ENCODE measurements at places on chromosomes 12 and 14.

DNA sequence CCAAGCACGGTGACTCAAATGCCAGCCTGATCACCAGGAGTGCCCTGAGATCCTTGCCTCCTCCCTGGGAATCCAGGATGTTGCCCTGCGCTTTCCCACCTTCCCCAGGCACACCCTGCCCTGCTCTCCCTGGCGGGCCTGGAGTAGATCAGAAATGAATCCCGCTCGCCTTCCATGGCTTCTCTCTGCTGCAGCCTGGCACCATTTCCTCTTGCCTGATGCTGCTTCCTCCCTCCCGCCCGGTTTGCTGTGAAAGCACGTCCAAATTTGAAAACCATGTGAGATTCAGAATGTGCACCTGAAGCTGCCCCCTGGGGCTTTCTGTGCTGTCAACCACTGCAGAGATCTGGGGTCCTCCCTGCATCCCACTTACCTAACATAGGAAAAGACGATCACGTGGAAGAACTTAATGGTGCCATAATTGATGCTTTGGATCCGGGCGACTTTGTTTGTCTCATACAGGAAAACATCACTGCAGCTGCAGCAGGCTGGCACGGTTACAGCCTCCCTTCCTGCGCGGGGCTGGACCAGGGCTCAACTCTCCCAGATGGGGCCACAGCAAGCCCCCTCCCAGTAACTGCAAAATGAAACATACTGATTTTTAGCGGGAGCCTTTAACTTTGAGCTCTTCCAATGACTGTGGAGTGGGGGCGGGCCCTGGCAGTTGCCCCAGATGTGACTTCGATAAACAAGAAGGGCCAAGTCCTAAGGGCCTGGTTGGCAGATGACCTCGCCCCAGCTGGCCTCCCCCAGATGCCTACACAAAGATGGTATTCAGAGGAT is 24.9 kb upstream of the C12orf76 start:
- peak; percentile 78 for DNase-seq

DNA sequence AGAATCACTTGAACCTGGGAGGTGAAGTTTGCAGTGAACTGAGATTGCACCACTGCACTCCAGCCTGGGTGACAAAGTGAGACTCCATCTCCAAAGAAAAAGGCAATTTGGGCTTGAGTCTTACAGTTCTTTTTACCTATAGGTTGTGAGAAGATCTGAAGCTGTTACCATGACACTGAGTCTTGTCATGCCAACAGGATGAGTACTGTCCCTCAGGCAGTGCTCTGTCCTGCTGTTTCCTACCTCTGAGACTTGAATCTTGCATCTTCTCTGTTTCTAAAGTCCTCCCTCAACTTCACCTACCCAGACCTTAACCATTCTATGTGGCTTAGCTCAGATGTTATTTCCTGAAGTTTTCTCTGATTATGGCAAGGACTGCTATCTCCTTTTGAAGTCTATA is 400.8 kb upstream of the PRICKLE1 start:
- DNase-seq: no peak

DNA sequence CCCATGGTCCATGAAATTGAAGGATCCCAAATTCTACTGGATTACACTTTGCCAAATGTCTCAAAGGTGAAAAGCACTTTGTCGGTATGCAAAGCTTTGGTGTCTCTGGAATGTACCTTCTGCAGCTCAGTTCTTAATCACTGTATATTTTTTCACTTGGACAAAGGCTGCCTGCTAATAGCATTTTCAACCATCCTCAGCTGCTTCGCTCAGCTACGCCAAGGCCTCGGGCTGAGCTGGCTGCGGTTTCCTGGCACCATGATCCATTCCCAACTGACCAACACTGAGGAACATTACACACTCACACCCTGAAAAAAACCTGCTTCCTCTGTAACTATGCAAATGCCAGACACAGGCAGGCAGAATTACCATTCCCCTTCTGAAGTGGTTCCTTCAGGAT is 335.2 kb downstream of the DPF3 start:
- DNase-seq: no peak

DNA sequence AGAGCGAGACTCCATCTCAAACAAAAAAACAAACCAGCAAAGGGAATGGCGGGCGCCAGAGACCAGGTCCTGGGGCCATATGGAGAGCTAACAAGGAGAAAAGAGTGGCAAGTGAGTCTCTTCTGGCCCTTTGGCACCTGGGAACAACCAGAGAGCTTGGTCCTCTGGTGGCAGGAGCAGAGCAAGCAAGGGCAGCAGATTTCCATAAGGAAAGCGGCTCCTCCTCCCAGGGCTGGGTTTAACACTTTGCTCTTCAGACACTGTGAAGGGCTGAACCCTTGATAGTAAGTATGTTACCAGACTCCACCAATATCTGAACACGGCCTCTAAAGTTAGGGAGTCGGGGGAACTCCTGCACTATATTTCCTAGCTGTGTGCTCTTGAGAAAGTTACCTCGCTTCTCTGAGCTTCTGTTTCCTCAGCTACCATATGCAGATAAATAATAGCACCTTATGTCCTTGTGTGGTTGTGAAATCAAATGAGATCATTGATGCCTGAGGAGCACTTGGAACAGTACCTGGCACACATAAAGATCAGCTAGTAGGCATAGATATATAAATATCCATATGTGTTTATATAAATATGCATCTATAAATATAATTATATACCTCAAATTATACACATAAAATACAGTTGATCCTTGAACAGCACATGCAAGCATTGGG is 33.4 kb upstream of the PLEKHG6 start:
- DNase-seq: no peak

GRCh38 chr12:29110506-29111442 is 38.3 kb upstream of the FAR2 start:
- DNase-seq: no peak

- no peak for DNase-seq
Observed at GRCh38 chr14:29419736-29420135, 507.9 kb downstream of the PRKD1 start.

- no peak for DNase-seq
Observed at GRCh38 chr14:94646481-94646880, 34.3 kb downstream of the SERPINA3 start.

- no peak for DNase-seq
Observed at GRCh38 chr12:79162948-79163347, 298.4 kb downstream of the SYT1 start.

DNA sequence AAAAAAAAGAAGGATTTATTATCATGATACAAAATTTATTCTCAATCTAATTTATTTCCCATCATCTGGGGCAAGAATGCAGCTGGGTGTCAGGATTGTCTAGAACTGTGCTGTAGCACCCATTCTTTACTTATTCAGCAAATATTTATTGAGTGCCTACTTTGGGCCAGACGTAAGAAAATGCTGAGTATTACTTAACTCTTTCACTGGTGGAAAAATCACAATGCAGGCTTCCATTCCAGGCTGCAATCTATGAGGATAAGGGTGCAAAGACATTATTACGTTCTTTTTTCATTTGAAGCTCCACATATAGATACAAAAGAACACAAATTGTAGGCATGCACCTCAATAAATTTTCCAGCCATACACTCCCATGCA is 86.0 kb upstream of the CDKN3 start:
- no peak for DNase-seq

GRCh38 chr14:50812856-50813543 is 18.0 kb downstream of the NIN start:
- no peak for DNase-seq

GRCh38 chr14:96751505-96751904 is 45.7 kb upstream of the VRK1 start:
- DNase-seq: no peak

DNA sequence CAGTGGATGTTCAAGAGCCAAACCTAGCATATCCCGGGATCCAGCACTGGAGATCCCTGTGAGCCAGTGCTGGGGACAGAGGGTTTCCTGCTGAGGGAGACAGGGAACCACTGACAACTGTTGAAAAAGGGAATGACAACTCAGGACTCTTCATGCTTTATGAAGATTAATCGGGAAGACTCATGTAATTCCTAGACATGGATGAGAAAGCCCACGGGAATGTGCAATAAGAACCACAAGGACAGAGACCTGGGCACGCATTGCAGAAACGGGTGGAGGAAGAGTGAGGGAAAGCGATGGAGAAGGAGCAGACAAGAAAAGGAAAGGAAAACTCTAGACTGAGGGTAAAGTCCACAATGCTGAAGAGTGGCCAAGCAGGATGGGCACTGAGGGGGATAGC is 296.0 kb downstream of the PCNX1 start:
- no peak for DNase-seq

GRCh38 chr12:1059162-1059561 is 68.1 kb downstream of the ERC1 start:
- no peak for DNase-seq

- DNase-seq: no peak
Observed at GRCh38 chr12:128729628-128730121, 94.1 kb downstream of the SLC15A4 start.

- DNase-seq: no peak
Observed at GRCh38 chr14:53929871-53930715, 26.5 kb downstream of the BMP4 start.

- no peak for DNase-seq
Observed at GRCh38 chr12:4401117-4401516, 21.6 kb upstream of the FGF23 start.

DNA sequence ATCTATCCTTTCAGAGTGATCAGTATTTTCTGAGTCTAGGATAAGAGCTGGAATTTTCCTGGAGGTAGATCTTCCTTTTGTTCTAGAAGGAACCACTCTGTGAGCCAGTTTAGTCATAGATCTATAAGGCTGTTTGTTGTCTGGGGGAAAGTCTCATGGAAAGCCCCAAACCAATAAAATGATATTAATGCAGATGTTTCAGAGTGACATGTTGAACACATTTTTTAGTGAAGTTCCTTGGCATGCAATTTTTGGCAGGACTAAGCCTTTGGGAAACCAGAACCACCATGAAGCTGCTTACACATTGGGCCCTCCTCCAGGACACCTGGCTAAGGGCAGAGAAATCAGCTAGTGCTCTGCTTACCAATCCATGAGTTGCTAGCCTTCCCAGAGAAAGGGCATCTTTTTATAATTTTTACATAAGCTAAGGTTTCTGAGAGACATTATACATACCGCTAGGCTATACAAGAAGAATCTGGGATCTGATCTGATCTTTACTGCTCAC is 101.5 kb upstream of the PCED1B start:
- no peak for DNase-seq

DNA sequence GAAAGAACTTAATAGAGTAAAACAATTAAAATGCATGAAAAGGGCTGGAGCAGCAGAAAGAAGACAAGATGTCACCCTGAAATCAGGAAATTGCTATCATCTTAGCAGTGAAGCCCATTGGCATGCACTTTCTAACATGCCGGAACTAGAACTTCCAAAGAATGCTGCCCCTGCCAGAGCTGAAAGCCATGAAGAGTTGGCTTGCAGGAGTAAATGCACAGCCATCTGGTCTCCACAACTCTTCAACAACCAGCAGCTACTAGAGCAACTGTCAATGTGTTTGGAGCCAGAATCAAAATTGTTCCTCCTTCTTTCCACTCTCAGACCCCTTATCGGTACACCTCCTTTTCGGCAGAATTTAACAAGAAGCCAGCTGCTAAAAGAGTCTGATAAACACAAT is 414.1 kb downstream of the KCNH5 start:
- no peak for DNase-seq

- DNase-seq: no peak
Observed at GRCh38 chr12:119115296-119115905, 63.3 kb upstream of the HSPB8 start.

DNA sequence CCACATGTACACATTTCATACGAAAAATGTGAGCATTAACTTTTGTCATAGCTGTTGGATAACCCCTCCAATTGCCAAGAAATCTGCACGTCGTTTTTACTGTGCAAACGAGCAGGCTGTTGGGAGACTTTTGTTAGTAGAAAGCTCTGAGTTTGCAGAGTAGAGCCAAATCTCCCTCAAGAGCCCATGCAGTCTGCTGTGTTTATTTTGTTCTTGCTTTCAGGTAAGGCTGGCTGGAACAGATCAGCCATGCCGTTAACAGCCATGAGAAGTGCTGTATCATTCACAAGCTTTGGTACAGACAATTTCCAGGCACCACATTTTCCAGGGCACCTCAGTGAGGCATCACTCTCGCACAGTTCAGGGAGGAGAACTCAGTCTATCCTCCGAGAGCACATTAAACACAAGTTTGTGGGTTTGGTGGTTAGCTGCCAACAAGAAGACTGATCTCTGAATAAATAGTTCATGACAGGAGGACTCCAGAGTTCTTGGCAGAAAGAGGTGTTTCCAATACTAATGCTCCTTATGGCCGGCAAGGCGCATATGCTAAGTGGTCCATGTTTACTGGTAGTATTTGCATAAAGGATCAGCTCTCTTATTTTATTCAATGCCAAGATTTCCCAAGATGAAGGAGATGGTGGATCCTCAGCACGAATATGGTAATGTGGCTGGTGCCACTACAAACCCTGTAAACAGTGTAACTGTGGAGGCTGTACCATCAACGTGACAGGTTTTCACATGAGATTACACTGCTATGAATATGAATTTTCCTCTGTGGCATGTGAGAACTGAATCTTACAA is 30.3 kb upstream of the PELI2 start:
- DNase-seq: no peak

DNA sequence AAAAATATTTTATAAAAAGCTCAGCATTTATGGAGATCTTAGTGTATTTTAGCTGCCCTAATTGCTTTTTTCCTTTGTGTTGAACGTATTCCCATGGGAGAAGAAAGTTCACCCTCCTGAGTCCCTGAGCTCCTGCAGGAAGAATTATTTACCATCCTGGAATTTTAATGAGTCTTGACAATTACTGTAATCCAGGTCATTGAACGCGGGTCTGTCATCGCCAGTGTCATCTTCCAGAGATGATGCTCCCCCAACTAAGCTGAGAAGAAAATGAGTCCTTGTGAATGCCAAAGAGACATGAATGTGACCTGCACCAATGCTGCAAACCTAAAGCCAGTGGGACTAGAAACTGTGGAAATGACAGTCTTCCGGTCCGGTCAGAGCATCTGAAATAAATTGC is 129.5 kb downstream of the FBXL14 start:
- DNase-seq: no peak

- DNase-seq: no peak
Observed at GRCh38 chr14:94979891-94980290, 177.4 kb downstream of the DICER1 start.

- DNase-seq: no peak
Observed at GRCh38 chr12:108299980-108300696, 39.0 kb downstream of the CMKLR1 start.

GRCh38 chr14:68741839-68742470 is 50.9 kb downstream of the ZFP36L1 start:
- DNase-seq: no peak

- DNase-seq: no peak
Observed at GRCh38 chr12:132506328-132507160, 16.6 kb downstream of the FBRSL1 start.
